ENCODE measurements at places on chromosomes 2 and 18.

GRCh38 chr2:11568436-11568835, 34.6 kb downstream of the GREB1 start:
- DNase-seq = no peak

- no peak for DNase-seq
Measured at GRCh38 chr2:66531155-66531554, 96.2 kb downstream of the MEIS1 start.

GRCh38 chr2:72757177-72757775, 68.6 kb downstream of the EXOC6B start:
- no peak for DNase-seq

- no peak for DNase-seq
Measured at GRCh38 chr2:212523756-212524155, 14.8 kb downstream of the ERBB4 start.

DNA sequence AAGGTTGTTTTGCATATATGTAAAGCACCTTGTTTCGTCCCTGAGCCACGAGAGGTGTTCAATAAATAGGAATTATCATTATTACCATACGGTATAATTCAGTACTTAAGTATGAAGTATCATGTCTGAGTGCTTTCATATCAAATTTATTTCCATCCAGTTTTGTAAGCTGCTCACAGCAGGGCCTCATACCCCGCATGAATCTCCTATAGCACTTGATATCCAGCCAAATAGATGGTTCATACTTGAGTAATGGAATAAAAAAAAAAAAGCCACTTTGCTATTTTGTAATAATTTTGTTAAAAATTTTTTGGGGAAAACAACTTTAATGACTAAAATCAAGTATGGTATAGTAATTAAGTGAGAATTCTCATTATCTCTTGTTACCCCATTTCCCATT, 160.8 kb upstream of the NOSTRIN start:
- DNase-seq = no peak

GRCh38 chr2:65539633-65540032, 107.2 kb upstream of the SPRED2 start:
- DNase-seq = no peak

DNA sequence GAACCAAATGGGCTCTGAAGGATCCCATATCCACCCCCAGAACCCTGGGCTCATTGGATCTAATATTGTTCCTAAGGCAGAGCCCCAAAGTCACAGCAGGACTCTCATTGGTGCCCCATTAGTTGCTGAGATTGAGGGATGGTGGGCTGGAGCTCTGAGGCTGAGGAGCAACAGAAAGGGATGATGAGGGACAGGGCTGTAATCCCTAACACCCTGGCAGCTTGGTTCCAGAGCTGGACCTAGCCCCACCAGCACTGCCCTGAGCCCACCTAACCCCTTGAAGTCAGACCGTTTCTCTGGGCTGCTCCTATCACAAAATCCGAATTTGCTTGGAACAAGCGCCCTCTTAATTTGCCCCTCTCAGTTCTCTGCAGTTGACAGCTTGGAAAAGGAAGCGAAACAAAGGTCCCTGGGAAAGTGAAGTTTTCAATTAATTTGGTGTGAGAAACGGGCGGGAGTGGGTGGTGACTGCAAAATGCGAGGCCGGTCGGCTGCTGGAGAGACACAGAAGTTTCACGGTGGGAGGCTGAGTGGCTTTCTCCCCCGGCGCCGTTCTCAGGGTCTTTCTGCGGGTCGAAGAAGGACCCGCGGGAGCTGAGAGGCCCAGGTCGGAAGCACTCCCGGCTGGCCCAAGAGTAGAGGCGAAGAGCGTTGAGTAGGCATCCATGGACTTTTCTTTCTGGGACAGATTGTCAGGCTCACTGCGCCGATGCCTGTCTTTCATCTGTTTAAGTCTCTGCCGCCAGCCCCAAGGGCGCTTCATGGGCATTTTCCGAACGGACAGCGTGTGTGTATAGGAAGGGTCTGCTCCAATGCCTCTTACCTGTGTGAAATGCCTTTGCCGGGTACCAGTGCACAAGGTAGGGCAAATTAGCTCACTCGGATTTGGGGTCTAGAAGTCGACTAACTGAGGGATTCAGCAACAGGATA, 927 bp upstream of the HOXD13 start:
- no peak for DNase-seq
